ENCODE measurements at places on chromosomes 12 and 14.

DNA sequence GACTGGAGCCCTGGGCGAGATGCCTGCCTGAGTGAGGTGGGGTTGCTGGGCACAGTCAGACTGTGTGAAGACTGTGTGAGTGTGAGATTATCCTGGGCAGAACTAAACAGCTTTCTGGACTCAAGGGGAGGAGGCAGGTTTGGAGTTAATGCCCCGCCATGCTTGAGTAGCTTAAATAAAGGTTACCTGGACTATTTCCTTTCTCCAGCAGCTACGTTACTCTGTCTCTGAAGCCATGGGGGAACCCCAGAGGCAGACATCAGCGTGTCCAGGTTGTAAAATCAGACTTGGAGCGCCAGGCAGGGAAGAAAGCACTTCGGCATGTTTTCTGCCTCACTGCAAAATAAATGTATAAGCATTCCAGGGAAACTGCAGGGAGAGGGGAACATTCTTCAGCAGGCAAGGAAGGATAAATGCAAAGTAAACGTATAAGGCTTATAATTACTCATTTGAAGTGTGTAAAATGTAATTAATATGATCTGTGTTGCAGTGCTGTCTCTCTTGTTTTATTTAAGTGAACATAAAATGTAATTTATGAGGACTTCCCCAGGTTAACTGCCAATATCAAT, 129.7 kb downstream of the CHST11 start:
- DNase-seq, result peak; percentile 21

GRCh38 chr12:49975318-49975761, 2.6 kb downstream of the AQP6 start:
- DNase-seq, result no peak

DNA sequence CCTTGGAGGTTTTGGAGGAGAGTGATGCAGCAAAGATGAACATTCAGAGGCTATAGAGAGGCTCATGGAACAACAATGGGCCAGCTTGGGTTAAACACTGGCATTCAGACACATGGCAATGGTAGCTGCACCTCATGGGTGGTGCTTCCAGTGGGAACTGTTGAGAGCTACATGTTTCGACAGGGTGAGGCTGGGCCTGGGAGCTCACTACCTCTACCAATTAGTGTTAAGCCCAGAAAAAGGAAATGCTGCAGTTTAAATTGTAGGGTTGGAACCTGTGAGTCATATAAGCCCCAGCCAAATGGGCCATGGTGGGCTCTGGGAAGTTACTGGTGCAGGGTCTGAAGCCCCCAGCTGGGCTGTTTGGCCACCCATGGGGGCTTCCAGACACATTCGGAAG, 279.7 kb downstream of the ZFP36L1 start:
- DNase-seq, result no peak

DNA sequence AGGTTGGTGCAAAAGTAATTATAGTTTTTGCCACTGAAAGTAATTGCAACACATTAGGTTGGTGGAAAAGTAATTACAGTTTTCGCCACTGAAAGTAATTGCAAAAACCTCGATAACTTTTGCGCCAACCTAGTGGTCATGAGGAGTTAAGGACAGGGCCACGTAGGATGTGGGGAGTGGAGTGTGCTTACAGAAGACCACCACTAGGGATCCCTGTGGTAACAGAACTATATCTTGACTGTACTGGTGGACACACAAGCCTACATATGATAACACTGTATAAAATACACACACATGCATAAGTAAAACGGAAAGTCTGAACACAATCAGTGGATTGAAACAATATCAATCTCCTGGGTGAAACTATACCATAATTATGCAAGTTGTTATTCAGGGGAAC, 187.4 kb upstream of the ABCD2 start:
- DNase-seq, result no peak

DNA sequence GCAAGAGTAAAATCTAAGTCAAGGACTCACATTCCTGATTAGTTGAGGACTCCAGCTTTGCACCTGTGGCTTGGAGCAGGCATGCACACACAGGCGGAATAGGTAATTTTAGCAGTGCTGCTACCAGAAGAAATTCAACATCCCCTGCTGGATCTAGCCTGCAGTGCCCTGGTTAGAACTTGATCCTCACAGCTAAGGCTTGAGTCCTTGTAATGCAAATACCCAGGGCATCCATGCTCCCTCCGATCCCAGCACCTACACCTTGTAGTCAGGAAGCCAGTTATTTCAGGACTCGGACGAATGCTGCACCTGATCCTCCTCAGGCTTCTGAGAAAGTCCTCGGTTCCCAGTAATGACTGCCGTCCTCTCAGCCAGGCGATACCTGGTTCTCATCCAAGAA, 309.0 kb upstream of the AMIGO2 start:
- DNase-seq, result no peak

- DNase-seq, result no peak
Observed at GRCh38 chr14:102795060-102795925, 18.0 kb downstream of the TRAF3 start.

GRCh38 chr12:100128512-100128908, 14.2 kb downstream of the BLTP3B start:
- DNase-seq, result peak; percentile 14

DNA sequence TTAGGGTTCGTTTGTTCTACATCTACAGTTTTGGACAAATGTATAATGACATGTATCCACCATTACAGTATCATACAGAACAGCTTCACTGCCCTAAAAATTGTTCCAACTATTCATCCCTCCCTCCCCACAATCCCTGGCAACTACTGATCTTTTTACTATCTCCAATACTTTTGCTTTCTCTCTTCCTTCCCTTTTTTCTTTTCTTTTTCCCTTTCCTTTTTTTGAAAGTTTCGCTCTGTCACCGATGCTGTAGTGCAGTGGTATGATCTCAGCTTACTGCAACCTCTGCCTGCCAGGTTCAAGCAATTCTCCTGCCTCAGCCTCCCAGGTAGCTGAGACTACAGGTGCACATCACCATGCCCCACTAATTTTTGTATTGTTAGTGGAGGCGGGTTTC, 2.6 kb upstream of the ACOT4 start:
- DNase-seq, result no peak

- DNase-seq, result peak; percentile 88
Observed at GRCh38 chr12:48105867-48106680, at the start of gene SENP1. Gene SENP1, minus strand, starts transcription at chr12:48106079. Its CDS starts 4,607 bp downstream, at chr12:48101472.

DNA sequence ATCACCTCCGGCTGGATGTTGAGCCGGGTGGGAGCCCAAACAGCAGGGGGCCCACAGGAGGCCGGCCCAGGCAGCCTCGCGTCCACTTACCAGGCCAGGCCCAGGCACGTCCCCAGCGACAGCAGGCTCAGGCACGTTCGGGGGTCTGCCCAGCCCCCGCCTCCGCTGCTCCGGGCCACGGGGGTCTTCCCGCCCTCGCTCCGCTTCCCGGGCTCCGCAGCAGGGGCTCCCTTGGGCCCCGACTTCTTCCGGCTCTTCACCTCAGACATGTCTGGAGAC, 216 bp downstream of the IKBIP start:
- DNase-seq, result no peak

DNA sequence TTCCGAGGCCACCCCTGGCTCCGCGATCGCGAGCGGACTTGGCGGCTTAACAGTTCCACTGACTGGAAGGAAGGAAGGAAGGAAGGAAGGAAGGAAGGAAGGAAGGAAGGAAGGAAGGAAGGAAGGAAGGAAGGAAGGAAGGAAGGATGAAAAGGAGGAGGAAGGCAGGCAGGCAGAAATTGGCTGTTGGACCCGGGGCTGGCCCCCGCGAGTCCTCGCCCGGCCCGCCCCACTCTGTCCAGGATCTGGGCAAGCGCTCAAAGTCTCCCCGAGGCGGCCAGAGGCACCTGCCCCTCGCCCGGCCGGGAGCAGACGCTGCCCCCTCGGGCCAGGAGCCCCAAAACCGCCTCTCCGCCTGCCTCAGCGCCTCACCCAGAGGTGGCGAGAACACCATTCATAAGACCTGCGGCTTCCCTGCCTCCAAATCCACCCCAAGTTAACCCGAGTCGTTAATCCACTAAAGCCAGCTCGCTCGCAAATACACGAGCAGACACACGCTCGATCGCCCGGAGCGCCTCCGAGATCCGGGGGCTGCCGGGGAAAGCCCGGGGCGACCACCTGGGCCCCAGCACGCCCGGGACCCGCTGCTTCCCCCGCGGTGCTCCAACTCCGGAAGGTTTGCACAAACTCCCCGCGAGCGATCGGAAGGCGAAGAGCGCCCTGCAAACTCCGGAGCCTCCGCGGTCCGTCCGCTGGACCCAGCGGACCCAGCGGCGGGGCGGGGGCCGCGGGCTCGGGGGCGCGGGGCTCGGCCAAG, 844 bp downstream of the DPF3 start:
- peak; percentile 66 for DNase-seq

GRCh38 chr12:25322918-25323531, 72.3 kb upstream of the KRAS start:
- no peak for DNase-seq

GRCh38 chr14:68820999-68821683, 28.3 kb upstream of the ZFP36L1 start:
- no peak for DNase-seq

- no peak for DNase-seq
Observed at GRCh38 chr14:20440882-20441281, 4.9 kb upstream of the KLHL33 start.

- peak; percentile 12 for DNase-seq
Observed at GRCh38 chr14:93648440-93649168, 139.7 kb downstream of the PRIMA1 start.

DNA sequence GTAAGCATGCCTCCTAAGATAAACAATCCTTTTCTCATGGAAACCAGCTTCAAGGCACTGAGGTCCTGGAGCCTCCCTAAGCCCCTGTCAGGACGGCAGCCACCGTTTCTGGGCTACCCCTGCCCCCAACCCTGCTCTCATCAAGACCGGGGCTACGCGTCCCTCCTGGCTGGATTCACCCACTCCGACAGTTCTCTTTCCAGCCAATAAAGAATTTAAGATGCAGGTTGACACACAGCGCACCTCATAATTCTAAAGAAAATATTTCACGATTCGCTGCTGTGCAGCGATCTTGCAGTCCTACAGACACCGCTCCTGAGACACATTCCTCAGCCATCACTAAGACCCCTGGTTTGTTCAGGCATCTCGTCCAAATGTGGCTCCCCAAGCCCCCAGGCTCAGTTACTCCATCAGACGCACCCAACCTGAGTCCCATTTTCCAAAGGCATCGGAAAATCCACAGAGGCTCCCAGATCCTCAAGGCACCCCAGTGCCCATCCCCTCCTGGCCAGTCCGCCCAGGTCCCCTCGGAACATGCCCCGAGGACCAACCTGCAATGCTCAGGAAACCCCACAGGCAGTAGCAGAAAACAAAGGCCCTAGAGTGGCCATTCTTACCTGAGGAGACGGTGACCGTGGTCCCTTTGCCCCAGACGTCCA, 336.3 kb downstream of the TMEM121 start:
- no peak for DNase-seq

DNA sequence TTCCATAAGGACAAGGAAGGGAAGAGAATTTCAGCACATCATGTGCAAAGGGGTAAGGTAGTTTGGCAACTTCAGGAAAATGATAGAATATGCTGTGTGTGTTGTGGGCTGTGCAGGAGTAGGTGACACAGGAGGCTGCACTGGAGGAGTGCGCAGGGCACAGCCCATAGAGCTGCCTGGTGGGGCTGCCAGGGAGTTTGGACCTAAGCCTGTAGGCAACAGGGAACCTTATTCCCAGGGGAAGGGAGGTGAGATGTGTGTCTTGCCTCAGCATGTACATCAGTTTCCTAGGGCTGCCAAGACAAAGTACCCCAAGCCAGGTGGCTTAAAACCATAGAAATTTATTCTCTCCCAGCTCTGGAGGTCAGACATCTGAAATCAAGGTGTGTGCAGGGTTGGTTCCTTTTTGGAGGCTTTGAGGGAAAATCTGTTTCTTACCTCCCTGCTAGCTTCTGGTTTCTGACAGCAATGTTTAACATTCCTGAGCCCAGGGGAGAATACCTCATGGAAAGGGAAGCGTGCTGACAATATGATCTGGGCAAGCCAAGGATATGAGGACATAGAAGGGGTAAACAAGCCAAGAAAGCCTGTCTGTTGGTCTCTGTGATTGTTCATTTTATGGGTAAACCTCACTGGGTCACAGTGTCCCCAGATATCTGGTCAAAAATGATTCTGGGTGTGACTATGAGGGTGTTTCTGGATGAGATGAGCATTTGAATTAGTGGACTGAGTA, 174.0 kb upstream of the NTF3 start:
- DNase-seq, result no peak

- DNase-seq, result no peak
Observed at GRCh38 chr14:100552524-100553125, 34.6 kb downstream of the BEGAIN start.

DNA sequence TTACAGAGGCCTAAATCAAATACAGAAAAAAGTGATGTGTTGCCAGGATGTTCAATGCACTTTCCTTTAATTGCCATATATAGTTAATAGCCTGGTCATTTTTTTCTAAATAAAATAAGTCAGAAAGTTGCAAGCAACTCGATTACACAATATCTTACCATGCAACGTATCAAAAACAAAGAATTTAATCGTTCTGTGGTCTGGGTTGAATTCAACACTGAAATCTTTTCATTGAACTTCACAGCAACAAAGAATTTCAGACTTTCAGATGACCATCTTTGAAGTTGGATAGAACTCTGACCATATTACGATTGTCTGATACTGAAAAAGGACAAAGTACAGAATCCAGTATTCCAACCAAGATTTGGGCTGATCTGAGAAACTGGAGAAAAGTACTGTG, 231.9 kb downstream of the SLC25A21 start:
- DNase-seq, result no peak

GRCh38 chr14:73426877-73427276, 31.5 kb downstream of the NUMB start:
- DNase-seq, result no peak

DNA sequence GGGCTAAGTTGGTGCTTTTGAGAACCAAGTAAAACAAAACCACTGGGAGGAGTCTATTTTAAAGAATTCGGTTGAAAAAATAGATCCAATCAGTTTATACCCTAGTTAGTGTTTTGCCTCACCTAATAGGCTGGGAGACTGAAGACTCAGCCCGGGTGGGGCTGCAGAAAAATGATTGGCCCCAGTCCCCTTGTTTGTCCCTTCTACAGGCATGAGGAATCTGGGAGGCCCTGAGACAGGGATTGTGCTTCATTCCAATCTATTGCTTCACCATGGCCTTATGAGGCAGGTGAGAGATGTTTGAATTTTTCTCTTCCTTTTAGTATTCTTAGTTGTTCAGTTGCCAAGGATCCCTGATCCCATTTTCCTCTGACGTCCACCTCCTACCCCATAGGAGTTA, 1.8 kb upstream of the RAB5B start:
- DNase-seq, result no peak

- no peak for DNase-seq
Observed at GRCh38 chr12:19994968-19995367, 373.4 kb upstream of the PDE3A start.

DNA sequence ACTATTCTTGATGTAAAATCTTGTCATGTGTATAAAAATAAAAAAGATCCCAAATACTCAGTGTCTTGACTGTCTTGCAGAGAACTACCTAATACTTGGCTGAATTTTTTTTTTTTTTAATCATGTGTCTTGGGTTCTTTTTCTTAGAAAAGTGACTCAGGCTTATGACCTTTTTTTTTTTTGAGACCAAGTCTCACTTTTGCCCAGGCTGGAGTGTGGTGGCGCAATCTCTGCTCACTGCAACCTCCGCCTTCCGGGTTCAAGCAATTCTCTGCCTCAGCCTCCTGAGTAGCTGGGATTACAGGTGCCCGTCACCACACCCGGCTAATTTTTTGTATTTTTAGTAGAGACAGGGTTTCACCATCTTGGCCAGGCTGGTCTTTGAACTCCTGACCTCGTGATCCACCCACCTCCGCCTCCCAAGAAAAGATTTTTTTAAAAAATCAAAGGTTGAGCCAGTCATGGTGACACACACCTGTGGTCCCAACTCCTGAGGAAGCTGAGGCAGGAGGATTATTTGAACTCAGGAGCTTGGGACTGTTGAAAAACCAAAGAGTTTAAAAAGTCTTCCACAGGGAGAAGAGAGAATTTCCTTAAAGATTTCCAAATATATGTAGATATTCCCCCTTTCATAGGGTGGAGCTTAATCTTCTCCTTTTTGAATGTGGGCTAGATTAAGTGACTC, 17.7 kb upstream of the TDG start:
- no peak for DNase-seq
